ENCODE measurements at places on chromosomes 1 and 21.

DNA sequence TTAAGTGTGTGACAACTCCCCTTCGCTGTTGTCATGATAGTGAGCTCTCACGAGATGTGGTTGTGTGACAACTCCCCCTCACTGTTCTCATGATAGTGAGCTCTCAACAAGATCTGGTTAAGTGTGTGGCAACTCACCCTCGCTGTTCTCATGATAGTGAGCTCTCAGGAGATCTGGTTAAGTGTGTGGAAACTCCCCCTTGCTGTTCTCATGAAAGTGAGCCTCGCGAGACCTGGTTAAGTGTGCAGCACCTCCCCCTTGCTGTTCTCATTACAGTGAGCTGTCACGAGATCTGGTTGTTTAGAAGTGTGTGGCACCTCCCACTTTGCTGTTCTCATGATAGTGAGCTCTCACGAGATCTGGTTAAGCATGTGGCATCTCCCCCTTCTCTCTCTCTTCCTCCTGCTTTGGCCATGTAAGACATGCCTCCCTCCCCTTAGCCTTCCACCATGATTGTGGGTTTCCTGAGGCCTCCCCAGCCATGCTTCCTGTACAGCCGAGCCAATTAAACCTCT, 25.1 kb upstream of the LSS start:
- DNase-seq = peak; percentile 53

DNA sequence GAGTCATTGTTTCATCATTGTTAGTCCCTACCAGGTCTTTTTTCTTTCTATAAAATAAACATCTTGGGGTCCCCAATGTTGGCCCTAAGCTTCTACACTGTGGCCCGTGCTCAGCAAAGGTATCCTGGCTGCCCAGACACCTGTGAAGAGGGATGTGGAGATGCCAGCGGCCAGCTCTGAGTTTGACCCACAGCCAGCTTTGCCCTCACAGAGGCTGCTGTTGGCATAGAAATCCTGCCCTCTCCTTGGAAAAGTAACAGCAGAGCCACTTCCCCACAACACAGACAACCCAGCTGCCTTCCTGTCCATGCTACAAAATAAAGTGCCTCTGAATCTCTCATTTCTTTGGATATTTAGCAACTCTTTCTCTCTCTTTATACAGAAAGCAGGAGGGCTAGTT, 6.0 kb downstream of the TRIM62 start:
- DNase-seq = no peak

- DNase-seq = no peak
Measured at GRCh38 chr1:202004711-202005110, 5.7 kb upstream of the ELF3 start.

DNA sequence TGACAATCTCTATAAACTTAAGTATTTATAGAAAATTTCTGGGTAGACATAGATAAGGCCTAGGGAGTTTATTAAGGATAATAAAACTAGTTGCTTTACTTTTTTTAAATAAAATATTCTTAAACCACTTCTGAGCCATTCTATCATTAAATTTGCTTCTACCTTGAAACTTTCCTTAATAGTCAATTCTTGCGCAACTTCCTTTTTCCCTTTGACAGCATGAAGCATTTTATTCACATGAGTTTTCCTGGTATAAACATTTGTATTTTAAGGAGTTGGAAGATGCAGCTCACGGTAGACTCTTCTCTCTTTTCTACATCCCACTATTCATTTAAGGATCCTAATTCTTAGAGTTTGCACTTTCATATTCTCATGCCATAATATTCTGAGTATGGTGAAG, 75.8 kb upstream of the DPH5 start:
- no peak for DNase-seq

GRCh38 chr1:54490361-54491248, 57.4 kb upstream of the ACOT11 start:
- DNase-seq = no peak

GRCh38 chr1:109392788-109393616, 4.7 kb downstream of the SORT1 start:
- DNase-seq = no peak

GRCh38 chr1:30275926-30276764, 447.2 kb downstream of the MATN1 start:
- no peak for DNase-seq

DNA sequence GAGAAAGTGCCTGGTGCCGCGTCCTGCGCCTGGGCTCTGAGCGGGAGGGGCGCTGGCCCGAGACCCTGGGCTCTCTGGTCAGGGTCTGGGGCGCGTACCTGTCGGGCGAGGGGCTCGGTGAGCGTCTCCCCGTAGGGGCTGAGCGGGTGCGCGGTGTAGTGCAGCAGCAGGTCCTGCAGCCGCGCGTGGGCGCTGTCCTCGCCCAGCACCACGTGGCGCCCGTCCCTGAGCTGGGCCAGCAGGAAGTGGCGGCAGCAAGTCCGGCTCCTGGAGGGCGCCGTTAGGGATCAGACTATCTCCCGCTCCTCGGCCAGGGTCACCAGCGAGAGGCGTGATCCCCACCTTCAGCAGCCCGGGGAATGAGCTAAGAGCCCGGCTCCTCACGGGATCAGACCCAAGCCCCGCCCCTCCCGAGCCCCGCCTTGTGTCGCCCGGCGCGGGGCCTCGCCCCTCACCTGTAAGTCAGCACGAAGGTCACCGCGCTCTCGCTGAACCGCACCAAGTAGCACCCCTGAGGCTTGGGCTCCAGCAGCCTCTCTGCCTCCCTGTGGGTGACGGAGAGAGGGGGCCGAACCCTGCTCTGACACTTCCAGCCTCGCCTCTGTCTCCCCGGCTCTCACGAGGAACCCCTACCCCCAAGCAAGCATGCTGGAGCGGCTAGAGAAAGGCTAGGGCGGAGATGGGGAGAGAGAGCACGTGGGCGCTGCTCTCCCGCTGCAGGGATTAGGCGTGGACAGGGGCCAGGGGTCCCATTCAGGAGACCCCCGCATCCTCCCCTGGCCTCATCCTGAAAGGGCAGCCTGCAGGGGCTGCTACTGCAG, 2.7 kb downstream of the SH2D2A start:
- DNase-seq = peak; percentile 78

GRCh38 chr1:15249081-15249480, 2.1 kb downstream of the FHAD1 start:
- DNase-seq = peak; percentile 65

GRCh38 chr1:153399401-153400055, 8.7 kb upstream of the S100A8 start:
- no peak for DNase-seq

DNA sequence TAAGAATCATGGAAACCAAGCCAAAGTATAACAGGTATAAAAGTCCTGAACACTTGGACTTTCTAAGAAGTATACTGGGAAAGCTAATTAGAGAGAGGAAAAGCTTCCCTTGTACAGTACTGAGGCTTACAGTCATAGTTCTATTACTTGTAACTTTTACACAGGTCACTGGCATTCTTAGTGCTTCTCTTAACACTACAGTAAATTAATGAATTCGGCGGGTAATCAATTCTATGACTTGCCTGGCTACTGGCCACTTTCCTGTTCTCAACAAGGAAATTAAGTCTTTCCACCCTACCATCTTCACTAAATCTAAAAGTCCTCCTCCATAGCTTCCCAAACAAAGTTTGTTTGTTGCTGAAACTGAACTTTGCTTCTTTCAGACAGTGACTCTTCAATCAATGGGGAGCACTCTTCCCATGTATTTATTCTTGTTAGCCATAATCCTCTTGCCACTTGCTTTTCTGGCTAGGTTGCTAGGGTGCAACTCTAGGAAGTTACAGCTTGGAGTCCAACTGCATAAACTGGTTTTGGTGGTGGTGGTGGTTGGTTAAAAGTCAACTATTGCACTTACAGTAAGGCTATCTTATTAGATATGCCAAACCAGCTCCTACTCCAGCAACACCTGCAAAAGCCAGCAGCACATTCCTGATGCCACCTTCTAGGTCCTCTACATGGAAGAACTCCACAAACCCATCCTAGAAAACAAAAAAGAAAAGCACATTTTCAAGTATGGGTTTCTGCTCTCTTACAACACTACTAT, 2.4 kb downstream of the MCL1 start:
- DNase-seq = no peak
